Activated T-helper 1 cell treated with anti-CD3 and anti-CD28 coated beads, Interleukin-2, amount 50 U/mL, for 16 hours (primary cell): ENCODE measurements at places on chromosomes 2 and 18.

DNA sequence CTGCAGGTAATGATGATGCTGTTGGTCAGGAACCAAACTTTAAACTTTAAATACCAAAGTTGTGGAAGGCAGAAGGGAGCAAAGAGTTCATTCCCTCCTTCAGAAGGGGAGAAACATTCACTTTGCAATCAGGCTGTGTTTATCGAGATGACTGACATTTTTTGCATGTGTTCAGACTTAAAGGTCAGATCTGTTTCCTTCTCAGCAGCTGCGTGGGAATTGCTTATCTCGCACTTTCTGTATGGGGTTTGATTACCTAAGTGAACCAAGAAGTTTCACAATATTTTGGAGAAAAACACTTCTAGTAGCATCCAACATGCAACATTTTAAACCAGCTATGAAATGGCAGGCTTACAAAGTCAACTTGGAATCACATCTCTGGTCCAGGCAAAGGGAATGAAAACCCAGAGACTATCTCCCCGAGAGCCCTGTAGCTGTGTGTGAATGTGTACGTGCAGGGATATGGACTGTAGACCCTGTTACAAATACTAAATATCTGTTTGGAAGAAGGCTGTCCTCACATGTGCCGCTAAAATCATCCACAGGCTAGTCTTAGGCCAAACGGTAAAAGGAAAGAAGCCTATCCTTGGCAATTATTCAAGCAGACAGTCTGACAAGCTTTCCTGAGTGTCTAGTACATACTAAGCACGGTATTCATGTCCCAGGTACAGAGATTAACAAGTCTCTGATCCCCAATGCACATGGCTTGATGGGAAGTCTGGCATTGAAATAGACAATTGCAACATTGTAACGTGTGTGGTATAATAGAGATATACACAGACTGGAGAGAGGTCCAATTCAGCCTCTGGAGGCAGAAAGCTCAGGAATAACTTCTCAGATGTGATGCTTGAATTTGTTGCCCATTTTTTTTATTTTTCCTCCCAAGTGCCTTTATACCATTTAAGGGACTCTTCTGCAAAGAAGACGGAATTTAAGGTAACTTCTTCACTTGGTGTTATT, 483.1 kb downstream of the DPP10 start:
- no peak for DNase-seq

GRCh38 chr2:55649211-55649610, 31.8 kb upstream of the PPP4R3B start:
- no peak for DNase-seq

- DNase-seq = no peak
These were observed 244.5 kb downstream of the TCF4 start for GRCh38 chr18:55343396-55344073.

DNA sequence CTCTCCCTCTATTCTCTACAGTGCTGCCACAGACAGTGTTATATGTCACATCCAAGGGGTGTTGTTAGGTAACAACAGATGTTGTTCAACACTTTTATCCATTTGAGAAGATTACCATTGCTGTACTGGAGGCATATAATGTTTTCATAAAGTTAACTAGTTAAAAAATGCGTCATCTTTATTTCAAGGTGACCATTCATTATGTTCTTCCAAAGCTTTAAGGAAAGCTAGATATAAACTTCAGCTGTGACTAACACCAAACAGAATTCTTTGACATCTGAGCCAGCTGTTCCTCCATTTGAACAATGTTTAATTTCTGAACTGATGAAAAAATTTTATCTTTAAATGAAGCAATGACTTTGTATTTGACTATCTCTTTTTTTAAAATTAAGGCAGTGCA, 1099.6 kb upstream of the TMEFF2 start:
- DNase-seq = no peak

GRCh38 chr2:172013396-172013795, 13.6 kb downstream of the METAP1D start:
- no peak for DNase-seq

DNA sequence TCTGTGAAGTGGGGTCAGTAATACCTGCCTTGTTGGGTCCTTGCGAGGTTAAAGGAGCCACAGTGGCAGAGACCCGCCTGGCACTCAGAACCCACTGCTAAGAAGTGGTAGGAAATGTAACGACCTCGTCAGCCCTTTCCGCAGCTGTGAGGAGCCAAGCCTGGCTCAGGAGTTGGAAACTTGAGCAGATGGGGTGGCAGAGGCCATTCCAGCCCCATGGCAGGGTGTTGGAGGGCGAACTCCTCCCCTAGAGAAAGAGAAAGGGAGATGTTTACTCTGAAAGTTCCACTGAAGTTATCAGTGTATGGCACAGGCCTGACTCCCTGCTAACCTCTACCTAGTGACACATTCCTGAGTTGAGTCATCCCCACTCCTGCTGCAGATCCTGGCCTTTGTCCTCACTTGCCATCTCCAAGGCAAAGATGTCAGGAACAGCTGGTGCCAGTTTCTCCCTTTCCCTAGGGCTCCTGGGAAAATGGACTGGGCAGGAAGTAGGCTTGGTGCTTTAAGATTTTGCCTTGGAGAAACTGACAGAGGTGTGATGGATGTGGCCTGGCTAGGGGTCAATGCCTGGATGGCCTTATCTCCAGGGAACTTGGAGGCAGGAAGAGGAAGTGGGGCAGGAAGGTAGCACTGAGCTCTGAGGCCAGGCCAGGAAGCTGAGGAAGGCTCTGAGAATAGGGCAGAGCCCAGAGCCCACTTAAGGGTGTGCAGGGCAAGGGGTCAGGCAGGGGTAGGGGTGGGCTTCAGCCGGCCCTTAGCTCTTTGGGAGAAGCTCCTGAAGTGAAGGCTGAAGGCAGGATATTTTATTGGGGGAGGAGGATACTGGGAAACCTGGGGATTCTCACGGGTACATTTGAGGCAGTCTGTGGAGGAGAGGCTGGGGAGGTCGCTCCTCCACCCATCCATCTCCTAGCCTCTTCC, 888 bp downstream of the VAMP5 start:
- DNase-seq = no peak

GRCh38 chr2:201249889-201250288, 10.4 kb upstream of the CASP8 start:
- no peak for DNase-seq

- no peak for DNase-seq
These were observed 10.8 kb downstream of the PROM2 start for GRCh38 chr2:95284886-95285541.

- no peak for DNase-seq
These were observed 22.3 kb upstream of the ACTR3 start for GRCh38 chr2:113867571-113867970.

DNA sequence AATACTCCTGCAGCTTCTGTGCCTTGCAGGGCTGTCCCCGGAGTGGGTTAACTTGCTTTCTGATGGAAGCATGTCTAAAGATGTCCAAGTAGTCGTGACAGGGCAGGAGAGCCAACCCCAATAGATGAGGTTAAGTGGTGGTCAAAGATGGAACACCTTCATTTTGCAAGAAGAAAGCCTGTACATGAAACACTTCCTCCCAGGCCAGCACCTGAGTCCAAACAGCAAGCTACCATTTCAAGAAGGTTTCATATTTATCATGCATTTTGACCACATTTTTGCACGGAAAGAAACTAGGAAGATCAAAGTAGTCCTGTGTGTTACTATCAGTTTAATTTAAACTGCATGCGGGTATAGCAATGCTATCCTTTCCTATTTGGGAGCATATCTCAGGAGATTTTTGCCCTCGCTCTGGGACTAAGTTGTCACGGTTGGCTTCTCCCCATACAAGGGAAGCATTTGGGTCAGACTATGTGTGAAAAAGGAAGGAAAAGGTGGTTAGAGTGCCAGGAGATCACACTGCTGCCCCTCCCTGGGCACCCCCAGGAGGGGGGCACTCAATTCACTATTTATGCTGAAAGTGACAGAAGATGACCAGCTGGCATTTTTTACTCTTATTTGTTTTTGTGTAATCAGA, 187.6 kb downstream of the ZNF521 start:
- DNase-seq = no peak

- no peak for DNase-seq
These were observed 38.4 kb downstream of the CREG2 start for GRCh38 chr2:101348883-101349282.

GRCh38 chr2:113117541-113118262, 9.7 kb upstream of the IL1RN start:
- DNase-seq = no peak

- no peak for DNase-seq
These were observed 1.4 kb downstream of the ELP2 start for GRCh38 chr18:36130883-36131653.

- no peak for DNase-seq
These were observed 327.9 kb downstream of the LPIN1 start for GRCh38 chr2:12074126-12074844.

DNA sequence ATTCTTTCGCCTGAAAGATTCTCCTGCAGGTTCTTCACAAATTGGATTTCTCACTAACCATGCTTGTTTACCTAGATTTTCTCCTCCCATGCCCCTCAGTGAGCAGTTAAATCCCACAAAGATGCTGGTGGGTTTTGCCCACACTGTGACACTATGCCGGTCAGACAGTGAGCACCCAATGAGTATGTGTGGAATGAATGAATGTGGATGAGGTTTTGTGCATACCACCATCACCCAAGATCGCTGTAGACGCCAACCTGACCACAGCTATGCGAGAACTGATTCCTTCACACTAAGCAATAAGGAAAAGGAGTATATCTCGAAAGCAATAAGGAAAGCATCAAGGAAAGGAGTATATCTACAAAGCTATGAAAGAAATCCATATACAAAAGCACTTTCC, 116.7 kb downstream of the PID1 start:
- no peak for DNase-seq

DNA sequence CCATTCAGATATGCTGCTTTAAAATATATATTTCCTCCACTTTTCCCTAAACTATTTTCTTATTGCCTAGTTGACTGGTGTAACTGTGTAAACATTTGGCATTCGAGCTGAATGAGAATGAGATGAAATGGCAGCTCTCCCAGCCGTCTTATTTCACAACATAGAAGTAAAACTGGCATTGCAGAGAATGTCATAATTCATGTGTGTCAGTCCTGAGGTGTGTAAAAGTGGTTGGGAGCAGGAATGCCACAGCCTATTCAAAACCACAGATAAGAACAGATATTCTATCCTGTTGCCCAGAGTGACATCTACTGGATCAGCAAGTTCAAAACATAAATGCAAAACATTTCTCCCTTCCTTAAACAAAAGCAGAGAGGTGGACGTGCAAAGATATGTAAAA, 565.5 kb upstream of the CHAC2 start:
- DNase-seq = no peak

DNA sequence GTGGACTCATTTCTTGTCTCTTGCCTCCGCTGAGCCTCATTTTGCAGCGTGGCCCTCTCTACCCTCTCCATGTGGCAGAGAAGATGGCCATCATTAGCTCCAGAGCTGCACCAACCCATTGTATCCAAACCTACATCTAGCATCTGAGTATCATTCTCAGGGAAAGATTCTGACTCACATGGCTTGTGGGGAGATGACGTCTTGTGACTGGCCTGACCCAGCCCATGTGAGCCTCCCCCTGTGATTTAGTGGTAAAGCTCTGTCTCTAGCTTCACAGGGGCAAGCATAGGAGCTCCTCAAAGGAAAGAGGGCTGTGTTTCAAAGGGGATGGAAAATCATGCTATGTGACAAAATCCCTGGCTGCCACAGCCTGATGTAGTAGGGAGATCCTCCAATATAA, 87.4 kb upstream of the RBMS1 start:
- no peak for DNase-seq

GRCh38 chr2:64322433-64322832, 131.5 kb upstream of the LGALSL start:
- DNase-seq = no peak

DNA sequence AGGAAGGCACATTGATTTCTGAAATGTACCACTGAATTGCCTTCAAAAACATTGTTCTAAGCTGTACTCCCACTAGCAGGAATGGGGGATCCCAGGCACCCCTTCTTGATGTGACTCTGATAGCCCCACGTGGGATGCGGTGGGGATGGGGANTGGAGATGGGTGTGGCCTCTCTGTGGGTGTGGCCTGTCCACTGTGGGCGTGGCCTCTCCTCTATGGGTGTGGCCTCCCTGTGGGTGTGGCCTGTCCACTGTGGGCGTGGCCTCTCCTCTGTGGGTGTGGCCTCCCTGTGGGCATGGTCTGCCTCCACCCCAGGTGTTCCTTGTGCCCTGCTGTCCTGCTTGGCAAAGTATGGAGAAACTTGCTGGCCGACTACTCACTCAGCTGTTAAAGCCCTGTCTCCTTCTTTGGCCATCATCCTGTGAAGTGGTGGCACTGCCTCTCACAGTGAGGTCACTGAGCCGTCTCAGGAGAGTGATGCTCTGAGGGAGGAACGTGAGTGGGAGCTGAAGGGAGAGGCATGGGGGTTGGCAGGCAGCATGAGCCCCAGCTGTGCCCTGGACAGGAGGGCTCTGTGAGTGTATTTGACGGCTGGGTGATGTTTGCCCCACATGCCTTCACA, 6.7 kb upstream of the PARD6G start:
- DNase-seq = no peak

- no peak for DNase-seq
These were observed 293.3 kb upstream of the TFPI start for GRCh38 chr2:187847245-187848208.

- no peak for DNase-seq
These were observed 22.6 kb upstream of the SERPINB7 start for GRCh38 chr18:63752636-63753035.

- DNase-seq = no peak
These were observed 10.6 kb downstream of the GPC1 start for GRCh38 chr2:240445961-240446663.

GRCh38 chr2:30948130-30948529, 140.9 kb upstream of the CAPN13 start:
- DNase-seq = no peak

GRCh38 chr18:54906331-54907185, 52.7 kb downstream of the CCDC68 start:
- DNase-seq = no peak

- DNase-seq = no peak
These were observed 38.1 kb upstream of the ARHGEF4 start for GRCh38 chr2:130798472-130799218.

GRCh38 chr2:222944552-222944951, 83.7 kb downstream of the ACSL3 start:
- no peak for DNase-seq

DNA sequence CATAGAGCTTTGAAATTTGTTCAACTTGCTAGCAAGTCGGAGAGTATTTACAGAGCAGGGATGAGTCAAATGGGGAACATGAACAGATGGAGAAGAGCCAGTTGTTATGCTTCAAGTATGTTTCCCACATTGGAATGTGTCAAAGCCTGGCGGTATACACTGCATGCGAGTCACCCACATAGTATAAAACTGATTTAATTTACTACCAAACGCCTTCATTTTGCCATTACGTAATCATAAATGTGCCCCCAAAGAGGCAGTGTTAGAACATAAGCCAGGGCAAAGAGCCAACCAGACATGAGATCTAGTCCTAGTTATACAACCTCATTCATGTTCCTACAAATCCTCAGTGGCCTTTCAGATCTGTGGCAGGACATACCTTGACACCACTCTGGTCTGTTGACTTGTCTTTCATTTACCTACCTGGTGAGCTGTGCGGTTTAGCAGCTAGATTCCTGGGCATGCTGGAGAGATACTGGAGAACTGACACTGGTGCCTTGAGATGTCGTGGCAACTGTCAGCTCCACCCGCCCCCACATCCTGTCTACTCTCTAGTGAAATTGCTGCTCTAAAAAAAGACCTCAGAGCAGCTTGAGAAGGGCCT, 21.7 kb upstream of the NRP2 start:
- DNase-seq = no peak
